ENCODE measurements at places on chromosomes 5 and 9.

GRCh38 chr9:90665072-90665471, 22.4 kb upstream of the DIRAS2 start:
- no peak for DNase-seq

GRCh38 chr5:135136546-135136945, 102.5 kb upstream of the PITX1 start:
- no peak for DNase-seq

GRCh38 chr9:16794871-16795639, 75.4 kb downstream of the BNC2 start:
- DNase-seq: no peak

DNA sequence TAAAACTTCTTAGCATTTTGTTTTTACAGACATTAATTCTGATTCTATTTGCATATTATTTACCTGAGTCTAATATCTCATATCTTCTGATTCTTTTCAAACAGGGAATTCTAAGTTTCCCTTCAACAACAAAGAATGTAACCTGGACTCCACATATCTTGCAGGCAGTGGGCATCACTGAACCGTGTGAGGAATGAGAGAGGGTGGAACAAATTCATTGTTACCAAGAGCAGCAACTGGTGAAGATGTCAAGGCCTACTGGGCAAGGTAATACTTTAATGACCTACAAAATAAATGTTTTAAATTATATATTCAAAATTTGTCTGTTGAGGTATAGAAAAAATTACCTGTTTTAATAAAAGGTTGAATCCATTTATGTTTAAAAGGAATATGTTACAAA, 455.3 kb upstream of the TUSC1 start:
- DNase-seq: no peak

DNA sequence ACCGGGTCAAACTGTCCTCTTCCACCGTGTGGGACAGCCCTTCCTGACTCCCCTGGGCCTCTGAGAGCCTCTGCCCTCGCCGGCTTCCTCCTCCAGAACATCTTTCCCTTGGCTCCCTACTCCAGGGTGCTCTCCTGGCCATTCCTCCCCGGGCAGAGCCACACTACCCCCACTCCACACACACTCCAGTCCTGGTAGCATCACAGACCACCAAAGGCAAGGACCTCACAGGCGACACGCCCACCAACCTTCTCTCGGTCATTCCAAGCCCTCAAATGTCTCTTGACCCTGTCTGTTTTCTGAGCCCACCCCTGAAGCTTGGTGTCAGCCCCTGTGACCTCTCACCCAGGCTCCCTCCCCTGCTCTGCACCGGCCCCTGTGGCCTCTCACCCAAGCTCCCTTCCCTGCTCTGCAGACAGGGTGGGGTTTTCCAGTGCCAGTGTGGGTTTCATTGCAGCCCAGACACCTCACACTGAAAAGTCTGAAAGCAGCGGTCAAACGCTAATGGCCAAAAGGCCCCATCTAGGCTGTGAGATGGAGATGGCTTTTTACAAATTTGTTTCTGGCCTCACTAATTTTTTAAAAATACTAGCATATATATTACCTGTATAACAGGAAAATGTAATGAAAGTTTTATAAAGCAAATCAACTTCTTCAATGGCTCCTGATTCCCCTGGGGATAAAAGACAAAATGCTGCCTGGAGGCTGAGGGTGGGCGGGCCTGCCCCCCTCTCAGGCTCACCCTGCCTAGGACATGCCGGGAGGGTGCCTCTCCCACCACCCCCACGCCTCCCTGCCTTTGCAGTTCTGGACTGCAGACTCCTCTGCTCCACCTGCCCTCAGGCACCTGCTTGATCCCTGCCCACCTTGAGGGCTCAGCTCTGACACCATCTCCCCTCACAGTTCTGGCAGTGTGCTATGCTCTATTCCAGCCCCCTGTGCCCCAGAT, 10.5 kb downstream of the LRRC26 start:
- DNase-seq: no peak

GRCh38 chr5:67971223-67971830, 244.2 kb upstream of the PIK3R1 start:
- DNase-seq: no peak

DNA sequence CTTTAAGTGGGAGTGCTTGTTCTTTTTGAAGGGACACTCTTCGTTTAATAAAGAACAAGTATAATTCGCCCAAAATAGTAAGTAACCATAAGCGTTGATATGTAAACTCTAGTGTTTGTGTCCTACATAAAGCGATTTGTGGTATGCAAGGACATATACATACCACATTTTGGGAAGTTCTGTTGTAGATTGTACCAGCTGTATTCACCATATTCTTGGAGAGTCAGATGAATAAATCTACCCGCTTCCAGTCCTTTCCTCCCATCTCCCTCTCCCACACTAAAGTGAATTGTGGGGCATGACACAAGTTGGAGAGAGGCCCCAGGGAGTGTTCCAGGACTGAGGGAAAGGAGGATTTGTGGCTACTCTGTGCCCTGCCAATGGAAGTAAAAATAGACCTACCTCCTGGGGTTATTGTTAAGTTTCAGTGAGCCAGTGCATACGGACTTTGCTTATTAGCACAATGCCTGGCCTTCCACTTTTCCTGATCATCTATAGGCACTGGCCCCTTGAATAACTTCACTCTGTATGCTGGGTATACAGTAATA, 40.6 kb downstream of the ARHGAP26 start:
- no peak for DNase-seq

- no peak for DNase-seq
These were observed 10.9 kb downstream of the RAPGEF1 start for GRCh38 chr9:131728961-131729360.

GRCh38 chr5:16883806-16884205, 52.3 kb downstream of the MYO10 start:
- DNase-seq: peak; percentile 73

DNA sequence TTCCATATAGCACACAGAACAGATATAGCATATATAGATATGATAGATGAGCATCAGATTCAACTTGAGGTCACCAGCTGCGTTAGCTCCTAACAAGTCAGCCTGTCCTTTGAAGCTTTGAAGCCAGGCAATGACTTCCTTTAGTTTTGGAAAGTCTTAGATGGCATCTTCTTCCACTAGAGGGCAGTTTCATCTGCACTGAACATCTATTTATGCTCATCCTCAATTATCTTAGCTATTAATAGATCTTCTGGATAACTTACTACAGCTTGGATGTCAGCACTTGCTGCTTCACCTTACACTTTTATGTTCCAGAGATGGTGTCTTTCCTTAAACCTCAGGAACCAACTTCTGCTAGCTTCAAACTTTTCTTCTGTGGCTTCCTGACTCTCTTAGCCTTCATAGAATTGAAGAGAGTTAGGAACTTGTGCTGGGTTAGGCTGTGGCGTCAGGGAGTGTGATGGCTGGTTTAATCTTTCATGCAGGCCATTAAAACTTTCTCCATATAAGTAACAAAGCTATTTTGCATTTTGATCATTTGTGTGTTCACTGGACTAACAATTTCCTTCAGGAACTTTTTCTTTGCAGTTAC, 1401.4 kb downstream of the EFNA5 start:
- DNase-seq: no peak

- no peak for DNase-seq
These were observed 100.8 kb upstream of the TBCA start for GRCh38 chr5:77876862-77877502.

DNA sequence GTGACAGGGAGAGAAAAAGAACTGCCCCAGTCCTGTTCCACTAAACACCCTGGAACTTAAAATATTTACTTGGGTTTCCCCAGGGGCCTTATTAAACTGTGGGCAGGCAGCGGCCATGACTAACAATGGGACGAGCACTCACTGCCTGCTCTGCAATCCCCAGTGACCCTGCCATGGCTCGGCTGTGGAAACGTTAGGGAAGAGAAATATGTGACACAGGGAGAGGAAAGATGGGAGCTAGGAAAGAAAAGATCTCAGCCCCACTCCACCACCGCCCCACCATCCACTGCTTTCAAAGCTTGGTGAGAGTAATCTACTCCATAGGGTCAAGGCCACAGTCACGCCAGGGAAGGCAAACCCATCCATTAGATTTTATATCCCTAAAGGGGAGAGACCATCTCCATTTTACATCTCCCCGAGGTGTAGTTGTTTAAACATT, 117.6 kb downstream of the EFNA5 start:
- no peak for DNase-seq

GRCh38 chr9:89892920-89893319, 288.1 kb downstream of the GADD45G start:
- no peak for DNase-seq

- no peak for DNase-seq
These were observed 41.6 kb downstream of the ADAMTS2 start for GRCh38 chr5:179303451-179304200.

GRCh38 chr5:134122530-134122929, 8.0 kb downstream of the TCF7 start:
- DNase-seq: no peak

DNA sequence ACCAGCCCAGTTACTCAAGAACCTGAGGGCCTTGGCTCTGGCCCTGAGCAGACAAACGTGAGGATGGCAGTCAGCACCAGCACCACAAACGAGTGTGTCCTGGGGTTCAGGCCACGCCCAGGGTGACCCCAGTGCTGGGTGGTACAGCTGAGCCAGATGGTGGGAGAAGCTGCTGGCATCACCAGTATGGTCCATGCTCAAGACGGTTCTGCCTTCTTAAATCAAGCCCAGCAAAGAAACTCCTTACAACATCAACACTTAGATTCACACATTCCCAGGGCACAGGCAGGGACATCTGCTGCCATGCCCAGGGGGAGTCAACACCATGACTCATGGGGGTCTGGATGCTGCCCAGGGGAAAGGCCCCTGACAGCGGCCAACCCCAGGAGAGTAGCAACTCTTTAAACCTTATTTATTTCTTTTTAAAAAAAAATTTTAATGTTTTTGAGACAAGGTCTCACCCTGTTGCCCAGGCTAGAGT, 31.3 kb downstream of the IPPK start:
- DNase-seq: no peak

GRCh38 chr9:36935768-36936497, 98.1 kb downstream of the PAX5 start:
- DNase-seq: no peak

GRCh38 chr5:118006219-118006618, 982.1 kb downstream of the DTWD2 start:
- DNase-seq: no peak

DNA sequence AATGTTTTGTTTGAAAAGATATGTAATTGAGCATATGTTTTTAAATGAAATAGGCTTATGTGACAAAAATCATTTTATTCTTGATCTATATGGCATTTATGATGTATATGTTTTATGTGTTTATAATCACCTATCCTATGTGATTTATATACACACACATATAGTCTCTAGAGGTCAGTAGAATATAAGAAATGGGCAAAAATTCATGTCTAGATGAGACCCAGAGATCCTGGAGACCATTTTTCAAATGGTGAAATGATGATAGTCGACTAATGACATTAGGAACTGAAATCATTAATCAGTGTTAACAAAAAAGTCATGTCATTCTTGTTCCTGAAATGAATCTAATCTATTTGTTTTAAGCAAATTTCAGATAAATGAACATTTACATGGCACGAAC, 709.2 kb upstream of the WWC1 start:
- no peak for DNase-seq

DNA sequence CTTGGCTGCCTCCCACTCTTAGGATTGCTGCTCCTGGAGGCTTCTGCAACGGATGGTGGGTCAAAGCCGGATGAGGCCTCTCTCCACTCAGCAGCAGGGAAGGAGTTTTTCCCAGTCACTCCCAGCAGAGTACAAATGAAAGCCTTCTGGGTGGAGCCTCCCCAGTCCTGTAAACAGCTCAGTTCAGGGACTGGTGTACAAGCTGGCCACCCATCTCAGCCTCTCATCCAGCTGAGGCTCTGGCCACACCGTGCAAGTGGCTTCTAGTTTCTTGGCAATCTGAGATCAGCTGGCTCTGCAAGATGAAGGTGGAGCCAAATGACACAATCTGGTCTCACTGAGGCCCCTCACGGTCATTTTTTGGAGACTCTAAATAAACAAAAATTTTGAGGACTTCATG, 10.0 kb downstream of the GPX3 start:
- no peak for DNase-seq

- no peak for DNase-seq
These were observed 55.4 kb downstream of the CTSL start for GRCh38 chr9:87781331-87781730.

DNA sequence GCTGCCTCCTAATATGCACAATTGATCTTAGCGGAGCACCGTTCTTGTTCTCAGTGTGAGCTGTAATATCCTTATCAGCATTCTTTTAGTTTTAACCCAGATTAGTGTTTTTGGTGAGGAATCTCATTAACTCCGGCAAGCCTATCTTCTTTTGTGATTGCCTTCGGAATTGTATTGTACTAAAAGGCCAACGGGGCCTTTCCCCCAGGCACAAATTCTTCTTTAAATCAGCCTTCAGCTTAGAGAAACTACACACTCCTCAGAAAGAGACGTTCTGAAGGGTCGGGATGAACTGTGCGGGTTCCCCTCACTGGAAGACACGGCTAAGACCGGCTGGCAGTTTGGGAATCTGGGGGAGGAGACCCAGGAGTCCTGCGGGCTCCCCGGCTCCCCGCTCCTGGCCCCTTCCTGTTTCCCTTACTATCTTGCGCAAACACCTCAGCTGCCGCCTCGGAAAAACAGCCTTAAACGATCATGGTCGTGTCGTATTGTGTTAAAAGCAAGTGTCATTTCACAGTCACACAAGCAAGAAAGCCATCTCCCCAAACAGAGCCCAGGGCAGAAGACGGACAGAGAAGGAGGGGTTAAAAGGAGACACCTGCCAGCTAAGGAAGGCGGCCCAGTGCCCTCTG, 353.1 kb upstream of the IRX2 start:
- DNase-seq: no peak

DNA sequence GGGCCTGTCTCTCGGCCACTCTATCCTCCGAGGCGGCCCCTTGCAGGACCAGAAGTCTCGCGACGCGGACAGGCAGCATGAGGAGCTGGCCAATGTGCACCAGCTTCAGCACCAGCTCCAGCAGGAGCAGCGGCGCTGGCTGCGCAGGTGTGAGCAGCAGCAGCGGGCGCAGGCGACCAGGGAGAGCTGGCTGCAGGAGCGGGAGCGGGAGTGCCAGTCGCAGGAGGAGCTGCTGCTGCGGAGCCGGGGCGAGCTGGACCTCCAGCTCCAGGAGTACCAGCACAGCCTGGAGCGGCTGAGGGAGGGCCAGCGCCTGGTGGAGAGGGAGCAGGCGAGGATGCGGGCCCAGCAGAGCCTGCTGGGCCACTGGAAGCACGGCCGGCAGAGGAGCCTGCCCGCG, 283.5 kb downstream of the ARHGEF28 start:
- DNase-seq: no peak

DNA sequence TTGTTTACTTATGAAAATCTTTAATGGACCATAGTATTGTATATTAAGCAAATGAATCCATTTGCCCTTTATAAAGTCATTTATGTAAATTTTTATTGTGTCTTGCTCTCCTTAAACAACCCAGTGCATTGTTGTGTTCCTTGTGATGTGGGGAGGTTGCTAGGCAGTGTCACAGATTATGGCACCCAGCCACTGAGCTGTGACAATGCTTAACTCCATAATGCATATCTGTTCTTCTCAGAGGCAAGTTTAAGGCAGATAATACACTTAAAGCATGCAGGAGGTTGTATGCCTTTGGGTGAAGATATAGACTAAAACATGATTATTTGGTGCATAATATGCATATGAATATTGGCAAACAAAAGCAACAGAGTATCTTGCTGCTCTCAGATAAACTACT, 269.6 kb upstream of the RIOK2 start:
- no peak for DNase-seq

Measured in NCI-H510A (cell line).